Fibroblast of mammary gland (primary cell): ENCODE measurements at places on chromosomes 4 and X.
A peak's percentile ranks its signal among the peaks of the same experiment; 100 is the strongest.

DNA sequence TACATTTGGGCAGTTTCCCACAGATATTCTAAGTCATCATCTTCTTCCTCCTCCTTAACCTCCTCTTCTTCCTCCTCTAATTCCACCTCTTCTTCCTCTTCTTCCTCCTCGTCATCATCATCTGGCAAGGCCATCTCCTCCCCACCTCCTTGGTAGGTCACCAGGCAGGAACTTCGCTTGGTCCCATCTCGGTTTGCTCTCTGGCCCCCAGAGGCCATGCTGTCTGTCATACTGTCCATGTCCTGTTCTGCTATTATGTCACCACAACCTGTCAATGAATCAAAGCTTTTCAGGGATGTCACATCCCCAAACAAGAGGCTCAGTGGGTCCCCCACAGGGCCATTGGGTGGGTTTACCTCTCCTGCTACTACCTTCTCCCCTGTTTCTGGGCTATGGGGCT, 13.5 kb downstream of the AMER1 start:
- DNase-seq, result no peak

GRCh38 chr4:157220371-157220881, at the start of gene GRIA2:
Gene GRIA2 (plus strand): TSS chr4:157220728. CDS start chr4:157221043, 315 bp downstream.
- peak; percentile 47 for DNase-seq

- peak; percentile 63 for DNase-seq
These were observed 100.3 kb downstream of the SORBS2 start for GRCh38 chr4:185711726-185712125.

DNA sequence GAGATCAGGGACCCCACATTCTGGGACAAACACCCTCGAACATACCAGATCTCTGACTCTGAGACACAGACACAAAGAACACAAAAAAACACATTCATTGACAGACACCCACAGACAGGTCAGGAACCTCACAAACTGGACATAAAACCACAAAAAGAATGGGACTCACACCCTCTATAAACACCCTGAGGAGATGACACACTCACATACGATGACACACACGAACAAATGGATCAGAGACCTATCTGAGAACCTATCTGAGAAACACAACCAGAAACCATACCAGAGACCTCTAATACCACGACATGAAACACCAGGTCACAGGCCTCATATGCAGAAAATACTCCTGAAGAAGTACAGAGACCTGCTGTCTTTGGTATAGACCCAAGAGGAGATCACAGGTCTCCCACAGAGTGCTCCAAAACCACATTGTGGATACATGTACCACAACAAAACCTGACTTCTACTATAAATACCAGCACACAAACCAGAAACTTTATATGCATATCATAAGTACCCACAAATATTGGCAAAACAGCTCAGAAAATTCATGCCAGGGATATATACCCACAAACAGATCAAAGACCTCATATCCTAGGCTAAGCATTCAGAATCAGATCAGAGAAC, 19.5 kb downstream of the SUV39H1 start:
- DNase-seq, result peak; percentile 45

DNA sequence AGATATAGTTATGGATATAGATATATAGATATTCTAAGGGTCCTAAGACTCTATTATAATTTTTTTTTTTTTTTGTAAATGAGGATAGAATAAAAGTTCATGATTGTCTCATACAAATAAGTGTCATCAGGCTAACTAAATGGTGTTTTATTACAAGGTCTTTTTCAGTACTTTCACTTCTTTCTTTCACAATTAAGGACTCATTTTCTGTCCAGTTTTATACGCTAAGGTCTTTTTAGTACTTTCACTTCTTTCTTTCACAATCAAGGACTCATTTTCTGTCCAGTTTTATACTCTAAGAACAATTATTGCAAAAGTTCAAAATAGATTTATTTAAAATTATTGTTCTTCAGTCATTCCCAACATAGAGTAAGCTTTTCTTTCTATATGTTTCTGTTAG, 32.7 kb downstream of the RUFY3 start:
- DNase-seq, result no peak

DNA sequence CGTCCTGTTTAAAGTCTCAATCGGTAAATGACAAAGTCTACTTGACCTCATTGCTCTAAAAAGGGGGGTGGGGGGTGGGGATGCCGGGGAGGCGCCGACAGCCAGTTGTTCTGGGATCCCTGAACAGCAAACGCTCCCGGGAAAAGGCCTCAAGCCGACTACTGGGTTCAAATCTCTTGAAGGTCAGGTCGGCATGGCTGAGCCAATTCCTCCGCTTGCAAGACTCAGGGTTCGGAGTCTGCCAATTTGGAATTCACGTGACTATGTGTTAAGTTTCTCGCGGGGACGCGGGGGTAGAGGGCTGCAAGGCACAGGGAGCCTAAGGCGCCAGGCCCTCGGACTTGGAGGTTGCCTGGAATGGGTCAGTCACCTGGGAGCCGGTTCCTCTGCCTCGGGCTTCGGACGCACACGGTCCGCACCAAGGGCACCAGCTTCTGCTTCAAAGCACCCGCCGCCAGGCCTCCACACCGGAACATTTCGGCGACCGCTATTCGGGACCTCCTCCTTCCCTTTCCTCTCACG, 399 bp downstream of the AIFM1 start:
- peak; percentile 56 for DNase-seq

GRCh38 chrX:153766098-153766817, 2.2 kb downstream of the PLXNB3 start:
- peak; percentile 66 for DNase-seq

- peak; percentile 6 for DNase-seq
These were observed 44.7 kb downstream of the USO1 start for GRCh38 chr4:75769036-75769435.

- DNase-seq, result peak; percentile 30
These were observed 14.7 kb downstream of the EXOC1L start for GRCh38 chr4:55834086-55834795.

- peak; percentile 11 for DNase-seq
These were observed 297.0 kb upstream of the PUDP start for GRCh38 chrX:7444967-7445366.

DNA sequence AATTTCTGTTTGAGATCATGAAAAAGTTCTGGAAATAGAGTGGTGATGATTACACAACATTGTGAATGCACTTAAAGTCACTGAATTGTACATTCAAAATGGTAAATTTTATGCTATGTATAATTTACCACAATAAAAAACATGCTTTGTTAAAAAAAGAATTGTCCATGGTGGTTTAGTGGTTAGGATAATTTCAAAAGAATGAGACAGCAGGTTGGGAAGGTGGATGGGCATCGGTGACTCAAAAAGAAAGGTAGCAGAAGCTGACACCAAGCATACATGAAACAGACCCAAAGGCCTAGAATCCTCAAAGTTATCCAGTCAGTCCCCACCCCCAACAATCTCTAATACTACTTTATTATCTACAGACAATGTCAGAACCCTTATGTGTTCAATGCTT, 91.1 kb downstream of the MSN start:
- DNase-seq, result no peak

- peak; percentile 51 for DNase-seq
These were observed 100.0 kb downstream of the ADAMTS3 start for GRCh38 chr4:72468904-72469502.
